ENCODE measurements at places on chromosomes 3 and 15.
A peak's percentile ranks its signal among the peaks of the same experiment; 100 is the strongest.

DNA sequence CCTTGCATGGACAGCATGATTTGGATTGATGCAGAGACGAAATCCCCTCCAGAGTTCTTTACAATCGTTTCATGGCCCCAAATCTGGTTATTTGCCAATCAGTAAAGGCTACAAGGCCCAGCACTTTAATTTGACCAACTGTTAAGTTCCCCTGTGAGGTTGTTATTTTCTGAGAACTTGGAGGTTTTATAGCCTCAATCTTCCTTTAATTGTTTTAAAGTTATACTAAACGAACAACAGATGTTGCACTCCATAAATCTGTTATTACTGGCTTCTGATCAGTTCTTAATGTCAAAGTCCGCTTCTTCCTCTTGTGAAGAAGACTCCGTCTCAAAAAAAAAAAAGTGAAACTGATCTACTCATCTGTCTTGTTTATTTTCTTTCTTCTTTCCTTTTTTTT is 30.8 kb downstream of the LARP6 start:
- DNase-seq: no peak

- no peak for DNase-seq
Observed at GRCh38 chr3:197369545-197369944, 71.1 kb upstream of the DLG1 start.

DNA sequence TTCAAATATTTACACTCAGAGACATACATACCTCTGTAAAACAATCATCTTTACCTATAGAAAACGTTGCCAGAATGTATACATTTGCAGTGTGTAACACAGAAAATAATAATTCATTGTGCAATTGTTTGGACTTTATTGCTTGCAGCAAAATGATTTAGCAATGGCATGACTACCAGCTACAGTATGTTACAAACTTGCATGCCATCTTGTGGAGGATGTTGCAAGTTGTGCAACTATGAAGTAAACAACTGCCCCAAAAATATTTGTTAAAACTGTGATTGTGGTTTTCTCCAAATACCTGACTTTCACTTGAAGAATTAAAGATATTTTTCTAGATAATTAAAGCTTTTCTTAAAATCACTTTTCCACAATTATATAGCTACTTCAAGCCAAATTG is 27.1 kb upstream of the C3orf49 start:
- DNase-seq: peak; percentile 25

DNA sequence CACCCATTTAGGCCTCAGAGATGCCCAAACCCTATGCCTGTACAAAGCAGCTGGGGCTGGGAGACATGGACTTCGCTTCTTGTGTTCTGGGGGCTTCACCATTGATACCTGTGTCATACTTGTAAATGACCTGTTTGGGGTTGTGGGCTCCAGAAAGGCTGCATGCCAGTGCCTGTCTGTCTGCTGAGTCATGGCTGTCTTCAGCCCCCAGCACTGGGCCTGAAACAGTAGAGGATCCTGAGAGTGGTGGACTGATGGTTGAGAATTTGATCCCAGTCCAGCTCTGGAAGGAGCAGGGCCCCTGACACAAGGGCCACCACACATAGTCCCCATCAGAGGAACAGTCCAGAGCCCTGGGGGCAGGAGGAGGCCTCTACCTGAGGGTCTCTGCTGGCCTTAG is 24.6 kb upstream of the APEH start:
- no peak for DNase-seq

DNA sequence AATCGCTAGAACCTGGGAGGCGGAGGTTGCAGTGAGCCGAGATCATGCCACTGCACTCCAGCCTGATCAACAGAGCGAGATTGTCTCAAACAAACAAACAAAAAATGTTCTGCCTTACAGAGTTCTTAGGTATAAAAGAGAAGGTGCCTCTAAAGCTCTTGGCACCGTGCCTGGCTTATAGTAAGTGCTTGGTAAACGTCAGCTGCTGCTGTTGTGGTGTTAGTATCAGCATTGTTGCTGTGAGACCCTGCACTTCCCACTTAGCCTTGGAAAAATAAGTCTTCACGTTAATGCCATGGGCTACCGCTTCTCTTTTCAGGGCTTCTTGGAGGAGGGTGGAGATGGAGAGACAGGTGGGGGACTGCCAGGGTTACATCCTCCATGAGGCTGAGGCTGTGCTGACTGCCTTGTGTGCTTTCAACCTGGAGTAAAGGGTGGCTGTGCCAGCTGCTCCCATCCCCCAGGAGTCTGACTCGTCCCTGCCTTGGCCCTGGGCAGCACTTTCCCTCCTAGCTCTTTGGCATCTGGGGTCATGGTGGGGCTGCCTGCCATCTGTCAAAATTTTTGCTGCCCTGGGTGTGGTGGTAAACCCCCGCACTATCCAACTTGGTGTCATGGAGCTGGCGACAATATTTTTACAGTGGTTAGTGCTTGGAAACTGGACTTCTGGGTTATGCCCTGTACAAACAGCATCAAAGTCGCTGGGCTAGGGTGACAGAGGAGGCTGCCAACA is 17.8 kb downstream of the FLNB start:
- DNase-seq: no peak

GRCh38 chr3:112794622-112795172 is 52.0 kb downstream of the CD200R1L start:
- peak; percentile 32 for DNase-seq

DNA sequence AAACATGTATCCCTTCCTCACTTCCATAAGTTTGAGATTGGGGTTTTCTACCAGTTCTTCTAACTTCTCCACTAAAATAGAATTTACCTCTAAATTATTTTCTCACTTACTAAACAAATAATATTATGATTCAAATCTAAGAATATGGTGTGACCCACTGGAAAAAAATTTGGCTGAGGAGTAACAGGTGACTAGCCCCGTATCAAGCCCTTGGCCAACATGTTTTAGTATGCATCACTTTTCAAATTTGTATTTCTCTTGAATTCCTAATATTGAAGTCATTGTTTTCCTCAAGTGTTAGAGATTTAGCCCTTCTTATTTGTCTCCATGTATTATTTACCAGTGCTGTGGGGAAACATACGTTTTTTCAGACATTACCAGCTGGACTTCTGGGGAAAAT is 759.4 kb downstream of the NSUN3 start:
- DNase-seq: no peak

- no peak for DNase-seq
Observed at GRCh38 chr3:100888881-100889280, 104.3 kb downstream of the ABI3BP start.

GRCh38 chr3:138692152-138692551 is 83.6 kb downstream of the FAIM start:
- DNase-seq: no peak

GRCh38 chr3:69386556-69387385 is 883 bp upstream of the FRMD4B start:
- DNase-seq: no peak

- no peak for DNase-seq
Observed at GRCh38 chr3:114800272-114801031, 346.6 kb downstream of the ZBTB20 start.

- no peak for DNase-seq
Observed at GRCh38 chr3:15714448-15714847, 83.3 kb downstream of the ANKRD28 start.

DNA sequence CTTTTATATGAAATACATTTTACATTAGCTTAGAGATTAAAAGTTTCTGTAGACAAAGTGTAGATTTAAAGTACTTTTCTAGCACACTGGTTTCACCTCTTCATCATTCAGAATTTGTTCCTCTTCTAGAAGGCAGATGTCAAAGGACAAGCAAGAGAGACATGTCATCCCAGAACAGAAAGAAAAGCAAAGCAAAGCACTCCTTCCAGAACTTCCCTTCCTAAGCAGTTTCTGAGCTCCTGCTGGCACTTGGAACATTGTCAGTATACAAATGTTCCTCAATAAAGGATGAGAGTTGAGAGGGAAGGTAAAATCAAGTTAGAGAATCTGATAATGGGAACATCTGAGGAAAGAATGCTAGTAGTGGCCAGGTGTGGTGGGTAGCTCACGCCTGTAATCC is 26.2 kb downstream of the TMOD3 start:
- DNase-seq: no peak

- no peak for DNase-seq
Observed at GRCh38 chr15:89818287-89818686, 3.6 kb upstream of the ANPEP start.

- DNase-seq: no peak
Observed at GRCh38 chr3:61594964-61595285, 33.6 kb downstream of the PTPRG start.

DNA sequence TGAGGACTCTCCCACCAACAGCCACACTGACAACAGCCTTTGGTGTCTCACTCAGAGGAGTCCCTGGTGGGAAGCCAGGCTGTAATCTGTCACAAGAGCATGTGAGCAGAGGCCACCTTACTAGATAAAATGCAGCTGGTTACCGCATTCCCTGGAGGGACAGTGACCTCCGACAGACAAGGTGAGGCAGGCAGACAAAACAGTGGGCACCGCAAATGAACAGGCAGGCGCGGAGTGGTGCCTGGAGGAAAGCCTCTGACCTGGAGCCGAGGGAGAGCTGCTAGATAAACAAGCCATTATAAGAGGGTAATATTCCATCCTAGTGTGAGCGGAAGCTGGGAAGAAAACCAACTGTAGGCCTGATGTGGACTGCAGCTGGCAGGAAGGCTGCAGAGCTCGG is 736.4 kb downstream of the FHIT start:
- DNase-seq: no peak

DNA sequence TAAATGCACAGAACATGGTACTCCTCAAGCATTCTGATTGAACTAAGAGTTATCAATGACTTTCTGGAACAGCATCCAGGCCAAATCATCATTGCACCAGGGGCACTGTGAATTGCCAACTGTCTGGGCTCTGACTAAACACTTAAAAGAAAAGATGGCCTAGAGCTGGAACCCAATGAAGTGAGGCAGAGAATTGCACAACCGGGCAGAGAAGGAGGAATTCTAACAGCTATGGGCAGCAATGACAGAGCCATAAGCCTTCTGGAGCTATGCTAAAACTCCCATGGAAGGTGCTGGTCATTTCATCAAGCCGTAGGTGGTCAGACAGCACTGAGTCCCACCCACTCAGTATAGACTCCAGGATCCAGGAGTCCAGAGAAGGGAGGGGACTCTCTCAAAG is 48.1 kb upstream of the OXTR start:
- no peak for DNase-seq

- DNase-seq: no peak
Observed at GRCh38 chr15:62083194-62084154, 16.7 kb downstream of the C2CD4A start.

GRCh38 chr15:71743861-71744382 is 66.4 kb upstream of the NR2E3 start:
- peak; percentile 45 for DNase-seq

- DNase-seq: no peak
Observed at GRCh38 chr3:180698760-180699270, 19.5 kb upstream of the CCDC39 start.

Data from NB4 (cell line).